Upper lobe of left lung (tissue), 6 donors: ENCODE measurements at places on chromosomes 2 and 18. TPM values are rescaled to one million over a fixed set of nuclear protein-coding genes. Genes with fewer than 3 reads are reported as not detected.
A peak's percentile ranks its signal among the peaks of the same experiment; 100 is the strongest.

DNA sequence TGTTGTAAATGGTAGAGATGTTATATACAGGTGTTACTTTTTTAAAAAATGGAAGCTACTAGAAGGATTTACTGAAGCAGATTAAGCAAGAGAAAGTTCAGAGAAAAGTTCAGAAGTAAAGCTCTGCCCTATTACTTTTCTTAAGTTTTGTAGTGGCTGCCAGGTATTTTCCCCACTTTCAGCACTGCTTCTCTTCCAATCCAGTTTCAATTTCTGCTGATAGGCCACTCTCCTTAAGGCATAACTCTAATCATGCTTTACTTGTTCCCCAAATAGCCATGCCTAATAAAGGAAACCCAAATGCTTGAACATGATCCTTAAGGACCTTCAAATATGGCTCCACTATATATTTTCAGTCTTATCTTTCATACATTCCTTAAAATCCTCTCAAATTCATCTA is 880.8 kb upstream of the CDH2 start:
- H3K27ac ChIP-seq: no peak overlapping the region

Gene IGFBP2
- total RNA-seq: 64.7 TPM

Gene MYOM1
- total RNA-seq: 3.6 TPM

DNA sequence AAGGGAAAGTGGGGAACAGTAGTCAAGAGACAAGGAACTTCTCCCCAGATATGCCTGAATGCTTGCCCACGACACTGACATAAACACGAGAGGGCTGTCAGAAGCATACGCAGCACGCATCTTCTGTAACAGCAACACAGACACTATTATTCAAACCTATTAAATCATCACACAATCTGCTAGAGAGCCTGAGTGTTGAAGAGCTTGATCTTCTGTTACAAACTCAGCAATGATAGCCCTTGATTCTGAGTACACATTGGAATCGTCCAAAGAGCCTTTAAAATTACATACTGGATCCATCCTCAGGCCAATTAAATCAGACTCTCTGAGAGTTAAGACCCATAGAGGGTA is 111.6 kb downstream of the ZNF521 start:
- no peaks in the 10 kb centered on the region for H3K27me3 ChIP-seq
- no peak overlapping the region for H3K27ac ChIP-seq
- H3K4me1 ChIP-seq: peaks cover 8% of the 10 kb centered on the region
- H3K4me3 ChIP-seq: no peak overlapping the region

Gene UBE2E3
- 39.6 TPM for total RNA-seq

DNA sequence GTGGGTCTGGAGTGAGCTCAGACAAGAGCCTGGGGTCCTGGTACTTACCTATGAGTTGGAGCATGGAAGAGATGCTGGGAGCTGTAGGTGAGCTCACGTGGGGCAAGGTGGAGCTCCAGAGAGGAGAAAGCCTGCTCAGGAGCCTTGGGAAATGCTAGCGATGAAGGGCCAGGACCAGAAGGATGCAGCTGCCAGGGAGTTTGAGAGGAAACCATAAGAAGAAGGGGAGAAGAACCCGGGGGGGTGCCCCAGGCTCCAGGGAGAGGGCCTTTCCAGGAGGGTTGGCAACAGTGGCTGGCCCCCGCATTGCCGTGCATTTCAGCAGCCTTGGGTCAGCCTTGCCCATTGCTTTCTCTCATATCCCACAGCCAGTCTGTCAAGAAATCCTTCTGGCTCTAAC is 268.7 kb downstream of the GLI2 start:
- H3K36me3 ChIP-seq: no peaks in the 10 kb centered on the region
- no peak overlapping the region for H3K27ac ChIP-seq
- H3K27me3 ChIP-seq: no peaks in the 10 kb centered on the region
- H3K4me1 ChIP-seq: no peaks in the 10 kb centered on the region
- H3K4me3 ChIP-seq: no peak overlapping the region
- no peak for DNase-seq

DNA sequence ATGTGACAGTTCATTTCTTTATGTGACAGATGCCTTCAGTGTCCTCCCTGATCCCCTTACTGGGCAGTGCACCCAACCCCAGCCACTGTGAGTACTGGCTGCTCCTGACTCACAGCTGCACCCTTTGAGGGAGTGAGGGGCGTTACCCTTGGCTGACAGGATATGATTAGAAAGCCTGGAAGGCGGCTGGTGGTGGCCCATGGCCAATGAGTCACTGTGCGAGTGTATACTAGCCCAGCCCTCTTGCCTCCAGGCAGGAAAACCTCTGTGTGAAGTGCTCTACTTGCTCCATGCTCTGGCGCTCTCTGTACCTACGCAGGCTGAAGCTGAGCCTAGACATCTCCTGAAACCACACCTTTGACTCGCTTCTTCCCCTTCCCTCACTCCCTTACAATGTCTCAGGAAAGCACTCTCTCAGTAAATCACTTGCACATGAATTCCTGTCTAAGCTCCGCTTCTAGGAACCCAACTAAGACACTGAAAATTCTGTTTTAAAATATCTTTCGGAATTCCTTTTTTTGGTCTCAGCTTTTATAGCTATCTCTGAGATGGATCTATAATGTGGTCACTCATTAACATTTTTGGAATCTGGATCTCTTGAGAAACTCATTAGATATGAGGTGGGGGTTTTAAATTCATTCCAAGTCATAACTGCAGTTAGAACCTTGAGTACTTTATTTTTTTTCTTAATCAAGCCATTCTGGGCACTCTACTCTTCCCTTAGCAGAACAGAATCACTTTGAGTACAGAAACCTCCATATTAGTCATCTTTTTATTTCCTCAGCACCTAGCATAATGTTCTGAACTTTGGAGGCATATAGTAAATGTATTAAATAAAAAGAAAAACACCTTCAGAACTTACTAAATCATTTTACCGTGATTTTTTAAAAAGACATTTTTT is 25.3 kb upstream of the STAM2 start:
- no peaks in the 10 kb centered on the region for H3K36me3 ChIP-seq
- no peak overlapping the region for H3K27ac ChIP-seq
- H3K4me1 ChIP-seq: peaks cover 7% of the 10 kb centered on the region
- no peak overlapping the region for H3K4me3 ChIP-seq
- DNase-seq: peak; percentile 86

DNA sequence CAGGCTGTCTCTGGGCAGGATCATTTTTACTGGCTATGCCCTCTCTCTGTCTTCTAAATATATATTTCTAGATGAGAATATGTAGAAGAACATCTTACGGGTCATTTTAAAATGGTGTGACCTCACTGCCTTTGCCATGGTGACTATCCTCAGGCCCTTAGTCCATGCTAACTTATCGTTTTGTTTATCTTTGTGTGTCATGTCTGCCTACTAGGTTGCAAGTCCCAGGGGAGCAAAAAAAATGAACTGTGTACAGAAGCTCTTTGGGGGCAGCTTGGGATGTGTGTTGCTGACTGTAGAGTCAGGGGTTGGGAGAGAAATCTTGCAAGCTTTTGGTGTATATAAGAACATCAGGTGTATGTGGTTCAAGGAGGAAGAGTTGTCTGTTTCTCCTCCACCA is 11.0 kb downstream of the CPSF3 start:
- no peaks in the 10 kb centered on the region for H3K27me3 ChIP-seq
- DNase-seq: no peak
- H3K36me3 ChIP-seq: peaks cover 37% of the 10 kb centered on the region
- H3K4me1 ChIP-seq: no peaks in the 10 kb centered on the region
- no peak overlapping the region for H3K27ac ChIP-seq

Gene PPP1R1C
- 13.6 TPM for total RNA-seq

DNA sequence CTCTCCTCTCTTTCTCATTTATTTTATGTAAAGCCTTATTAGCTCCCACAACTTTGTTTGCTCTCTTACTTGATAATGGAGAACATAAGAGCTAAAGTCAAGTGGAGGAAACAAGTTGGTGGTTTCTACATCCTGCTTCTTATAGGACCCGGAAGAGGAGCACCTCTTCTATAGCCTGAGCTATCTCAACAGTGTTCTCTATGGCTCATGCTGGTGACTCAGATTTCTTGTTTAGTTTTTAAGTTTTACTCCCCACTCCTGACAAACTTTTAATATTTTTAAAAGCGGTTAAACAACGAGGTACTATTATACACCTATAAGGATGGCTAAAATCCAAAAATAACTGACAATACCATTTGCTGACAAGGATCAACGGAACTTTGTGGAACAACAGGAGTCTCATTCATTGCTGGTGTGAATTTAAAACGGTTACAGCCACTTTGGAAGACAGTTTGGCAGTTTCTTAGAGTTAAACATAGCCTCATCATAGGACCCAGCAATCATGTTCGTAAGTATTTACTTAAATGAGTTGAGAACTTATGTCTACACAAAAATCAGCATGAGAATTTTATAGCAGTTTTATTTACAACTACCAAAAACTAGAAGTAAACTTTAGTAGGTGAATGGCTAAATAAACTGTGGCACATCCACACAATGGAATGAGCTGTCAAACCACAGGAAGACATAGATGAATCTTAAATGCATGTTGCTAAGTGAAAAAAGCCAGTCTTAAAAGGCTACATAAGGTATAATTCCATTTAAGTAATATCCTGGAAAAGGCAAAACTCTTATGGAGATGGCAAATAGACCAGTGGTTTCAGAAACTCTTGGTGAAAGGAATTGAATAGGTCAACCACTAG is 12.7 kb upstream of the CDC42EP3 start:
- H3K27ac ChIP-seq: no peak overlapping the region
- H3K4me1 ChIP-seq: no peaks in the 10 kb centered on the region
- no peak for DNase-seq
- H3K27me3 ChIP-seq: no peaks in the 10 kb centered on the region

Gene FBXO36
- total RNA-seq: 3.2 TPM

DNA sequence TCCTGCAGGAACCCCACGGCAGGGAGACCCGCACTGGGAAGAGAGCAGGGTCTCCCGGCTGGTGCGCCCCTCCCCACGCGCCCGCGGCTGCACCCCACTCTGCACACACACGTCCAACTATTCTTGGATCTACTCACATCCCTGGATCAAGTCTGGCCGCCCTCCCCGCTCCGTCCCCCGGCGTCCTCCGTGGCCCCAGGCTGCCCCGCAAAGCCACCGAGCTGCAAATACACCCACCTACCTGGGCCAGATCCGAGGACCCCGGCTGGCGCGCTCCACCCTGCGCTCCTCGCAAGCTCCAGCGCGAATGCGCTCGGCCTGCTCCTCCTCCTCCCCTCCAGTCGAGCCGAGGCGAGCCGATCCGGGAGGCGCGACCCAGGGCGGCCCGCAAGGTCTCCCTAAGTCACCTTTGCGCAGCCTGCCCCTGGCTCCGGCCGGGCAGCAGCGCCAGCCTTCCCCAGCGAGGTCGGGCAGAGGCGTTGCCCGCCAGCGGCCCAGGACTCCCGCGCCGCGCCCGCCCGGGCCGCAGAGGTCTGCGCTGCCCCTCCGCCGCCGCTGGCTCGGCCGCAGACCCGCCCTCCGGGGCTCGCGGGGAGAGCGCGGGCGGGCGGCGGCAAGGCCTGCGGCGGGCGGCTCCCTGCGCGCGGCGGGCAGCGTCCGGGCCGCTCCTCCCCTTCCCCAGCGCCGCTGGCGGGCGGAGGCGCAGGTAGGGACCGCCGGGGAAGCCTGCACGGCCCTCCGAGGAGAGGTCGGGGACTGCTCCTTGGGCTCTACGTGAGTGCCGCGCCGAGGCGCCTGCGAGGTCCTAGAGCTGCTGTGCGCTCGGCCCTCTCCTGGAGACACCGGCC is 126.0 kb downstream of the OSBPL1A start:
- H3K27ac ChIP-seq: peak overlapping the region; percentile 87
- DNase-seq: peak; percentile 79
- peak overlapping the region; percentile 79 for H3K4me3 ChIP-seq
- peaks cover 40% of the 10 kb centered on the region for H3K4me1 ChIP-seq
- H3K36me3 ChIP-seq: no peaks in the 10 kb centered on the region
- H3K27me3 ChIP-seq: no peaks in the 10 kb centered on the region

DNA sequence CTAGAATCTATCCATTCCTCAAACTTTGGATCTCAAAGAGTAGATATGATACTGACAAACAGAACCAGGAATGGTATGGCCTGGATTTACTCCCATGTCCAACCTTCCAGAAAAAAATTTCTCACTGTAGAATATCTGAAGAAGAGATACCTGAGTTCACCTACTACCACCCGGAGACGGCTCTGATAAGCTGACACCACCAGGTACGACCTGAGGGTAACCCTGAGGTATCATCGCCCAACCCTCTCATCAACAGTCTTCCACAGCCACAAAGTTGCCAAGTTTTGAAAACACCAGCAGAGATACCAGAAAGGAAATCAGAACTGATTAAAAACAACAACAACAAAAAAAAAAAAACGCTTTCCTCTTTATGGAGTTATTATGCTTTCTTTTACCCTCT is 102.9 kb downstream of the LRP2 start:
- no peak overlapping the region for H3K27ac ChIP-seq
- H3K4me3 ChIP-seq: no peak overlapping the region
- H3K36me3 ChIP-seq: no peaks in the 10 kb centered on the region
- no peaks in the 10 kb centered on the region for H3K4me1 ChIP-seq
- no peak for DNase-seq
- H3K27me3 ChIP-seq: no peaks in the 10 kb centered on the region

- H3K4me1 ChIP-seq: no peaks in the 10 kb centered on the region
- no peak for DNase-seq
- H3K4me3 ChIP-seq: no peak overlapping the region
These were observed 20.6 kb upstream of the TMEM163 start for GRCh38 chr2:134739236-134739878.

DNA sequence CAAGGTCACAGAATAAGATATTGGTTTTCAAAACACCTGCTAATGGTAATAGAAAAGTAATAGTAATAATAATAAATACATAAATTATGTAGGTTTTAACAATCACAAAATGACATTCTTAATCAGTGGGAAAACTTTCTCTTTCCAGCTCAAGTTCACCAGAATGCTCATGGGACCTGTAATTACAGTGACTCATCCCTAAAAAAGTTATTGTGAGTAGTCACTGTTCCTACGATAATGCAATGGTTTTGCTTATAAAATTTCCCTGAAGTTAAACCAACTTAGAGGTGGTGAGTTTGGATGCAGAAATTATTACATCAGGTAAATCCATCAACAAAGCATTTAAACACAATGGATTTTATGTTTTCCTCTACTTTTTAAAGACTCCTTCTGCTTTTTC is 502.3 kb downstream of the PID1 start:
- DNase-seq: no peak
- H3K4me3 ChIP-seq: no peak overlapping the region
- H3K4me1 ChIP-seq: no peaks in the 10 kb centered on the region
- H3K36me3 ChIP-seq: no peaks in the 10 kb centered on the region
- H3K27me3 ChIP-seq: no peaks in the 10 kb centered on the region
- no peak overlapping the region for H3K27ac ChIP-seq

- no peak for DNase-seq
- no peaks in the 10 kb centered on the region for H3K27me3 ChIP-seq
- no peaks in the 10 kb centered on the region for H3K36me3 ChIP-seq
- H3K27ac ChIP-seq: no peak overlapping the region
- no peak overlapping the region for H3K4me3 ChIP-seq
These were observed 42.9 kb upstream of the TUBA3E start for GRCh38 chr2:130241041-130241707.
